Activated gamma-delta T cell treated with anti-CD3 and anti-CD28 coated beads, Interleukin-2, amount 50 U/mL, for 16 hours (primary cell): ENCODE measurements at places on chromosomes 6 and 20.
A peak's percentile ranks its signal among the peaks of the same experiment; 100 is the strongest.

DNA sequence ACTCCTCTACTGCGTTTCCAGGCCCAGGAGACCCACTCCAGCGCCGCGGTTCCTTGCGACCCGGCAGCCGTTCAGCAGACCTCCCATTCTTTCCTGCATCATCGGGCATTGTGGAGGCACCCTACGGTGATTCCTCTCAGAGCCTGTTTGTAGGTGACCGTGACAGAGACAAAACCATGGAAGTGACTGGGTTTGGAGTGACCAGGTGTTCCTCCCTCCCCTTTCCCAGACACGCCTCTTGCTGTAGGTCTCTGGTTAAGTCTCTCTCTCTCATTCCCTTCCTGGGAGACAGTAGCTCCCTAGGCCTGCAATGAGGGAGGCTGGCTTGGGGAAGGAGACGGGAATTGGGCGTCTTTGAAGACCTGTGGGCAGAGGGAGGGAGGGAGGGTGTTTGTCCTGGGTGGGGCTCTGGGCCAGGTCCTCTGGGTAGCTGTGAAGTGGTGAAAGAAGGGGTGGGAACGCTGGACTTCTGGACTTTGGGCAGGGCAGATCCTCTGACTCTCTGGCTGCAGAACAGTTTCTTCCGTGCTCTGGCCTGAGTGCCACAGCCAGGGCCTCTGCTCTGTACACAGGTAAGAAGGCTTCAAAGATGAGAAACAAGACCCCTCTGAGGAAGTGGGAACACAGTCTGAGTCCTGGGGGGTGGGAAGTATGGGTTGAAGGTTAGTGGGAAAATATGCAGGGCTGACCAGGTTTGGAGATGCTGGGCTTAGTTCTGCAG lies 763 bp downstream of the KLC4 start:
- no peak for DNase-seq

DNA sequence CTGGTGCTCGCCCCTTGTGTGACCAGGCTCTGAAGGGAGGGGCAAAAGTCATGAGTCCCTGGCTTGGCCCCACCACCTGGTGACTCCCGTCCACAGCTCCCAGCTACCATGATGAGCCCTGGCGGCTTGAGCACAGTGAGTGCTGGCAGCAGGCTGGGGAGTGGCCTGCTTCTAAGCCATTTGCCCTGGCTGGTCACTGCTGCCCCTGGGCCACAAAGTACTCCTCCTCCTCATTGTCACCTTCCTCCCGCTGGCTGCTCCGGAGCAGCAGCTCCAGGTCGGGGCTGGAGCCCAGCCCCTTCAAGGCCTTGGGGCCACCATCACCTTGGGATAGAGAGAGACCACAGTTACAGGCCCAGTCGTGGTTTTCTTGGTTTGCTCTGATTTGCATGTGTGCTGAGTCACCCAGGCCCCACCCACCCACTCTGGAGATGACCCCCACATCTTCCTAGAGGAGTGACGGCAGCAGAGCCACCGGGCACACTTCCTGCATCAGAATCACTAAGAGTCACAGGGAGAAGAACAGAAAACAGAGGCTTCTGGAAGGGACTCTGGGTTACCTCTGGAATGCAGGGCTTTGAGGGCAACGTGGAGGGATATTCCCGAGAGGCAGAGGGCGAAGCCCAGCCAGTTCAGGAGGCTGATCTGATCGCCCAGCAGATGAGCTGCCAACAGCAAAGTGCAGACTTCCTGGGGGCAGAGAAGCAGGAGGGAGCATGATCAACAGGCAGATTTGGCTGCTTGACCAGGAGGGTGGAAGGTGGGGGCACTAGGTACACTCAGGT lies 42.1 kb upstream of the CDH22 start:
- no peak for DNase-seq

DNA sequence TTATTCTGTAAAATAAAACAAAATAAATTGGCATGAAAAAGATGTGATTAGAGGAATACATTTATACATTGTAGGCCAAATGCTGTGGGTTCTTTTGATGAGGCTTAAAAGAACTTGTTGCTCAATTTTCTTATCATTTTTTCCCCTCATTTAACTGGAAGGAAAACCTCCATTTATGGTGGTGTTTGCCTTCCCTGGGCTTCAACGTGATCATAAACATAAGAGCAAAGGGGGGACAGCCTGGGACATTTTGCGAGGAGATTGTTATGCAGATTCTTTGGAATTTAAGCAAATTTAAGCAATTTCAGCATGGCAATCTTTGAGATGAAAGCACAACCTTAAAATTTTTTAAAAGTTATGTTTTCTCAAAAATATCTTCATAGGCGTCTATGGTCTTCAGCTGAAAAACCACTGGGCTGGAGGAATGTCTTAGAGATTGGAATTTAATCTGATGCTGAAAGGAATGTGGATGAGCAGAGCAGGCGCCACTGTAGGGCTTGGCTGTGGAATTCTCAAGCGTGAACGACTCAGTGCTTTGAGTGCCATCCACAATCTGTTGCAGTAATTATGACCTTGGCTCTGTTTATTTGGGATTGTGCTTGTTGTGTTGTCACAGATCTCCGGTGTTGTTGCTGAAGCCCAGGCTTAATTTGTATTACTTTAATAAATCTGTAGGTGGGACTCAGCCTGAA lies 149.4 kb upstream of the MLIP start:
- DNase-seq: no peak

- DNase-seq: no peak
Observed at GRCh38 chr6:21891080-21891479, 297.5 kb downstream of the SOX4 start.

GRCh38 chr20:57212534-57213276 lies 53.7 kb downstream of the BMP7 start:
- no peak for DNase-seq

GRCh38 chr6:46715141-46715540 lies 20.0 kb downstream of the PLA2G7 start:
- no peak for DNase-seq

DNA sequence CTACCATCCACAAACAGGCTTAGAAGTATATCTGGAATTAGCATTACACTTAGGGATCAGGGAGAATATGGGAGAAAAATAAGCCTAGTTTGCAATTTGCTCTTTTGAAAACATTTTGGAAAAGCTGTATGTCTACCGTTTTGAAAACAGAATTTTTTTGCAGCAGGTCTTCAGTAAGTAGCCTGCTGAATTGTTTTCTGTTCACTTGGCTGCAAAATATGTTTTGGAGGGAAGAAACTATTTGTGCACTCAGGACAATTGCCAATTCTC lies 39.6 kb downstream of the ILRUN start:
- DNase-seq: no peak

GRCh38 chr6:48280035-48280620 lies 169.1 kb upstream of the PTCHD4 start:
- DNase-seq: no peak

- DNase-seq: no peak
Observed at GRCh38 chr6:35778437-35778836, 2.0 kb downstream of the CLPSL2 start.

DNA sequence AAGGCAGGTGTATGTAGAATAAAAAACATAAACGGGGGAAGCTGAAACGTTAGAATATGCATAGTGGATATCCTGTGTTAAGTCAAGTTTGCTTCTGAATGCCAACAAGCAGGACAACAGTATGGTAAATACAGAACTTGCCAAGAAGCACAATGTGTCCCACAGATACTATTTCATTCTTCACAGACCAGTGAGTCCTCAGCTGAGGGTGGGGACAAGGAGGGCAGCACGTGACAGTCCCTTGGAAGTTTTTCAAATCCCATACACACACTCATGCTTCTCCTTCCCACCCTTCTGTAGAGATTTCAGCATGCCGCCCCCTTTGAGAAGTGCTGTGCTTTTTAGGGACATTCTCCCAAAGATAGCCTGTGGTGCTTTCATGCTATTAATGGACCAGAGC lies 268.5 kb upstream of the ECI2 start:
- no peak for DNase-seq

- no peak for DNase-seq
Observed at GRCh38 chr6:42171813-42172581, 1.2 kb upstream of the GUCA1A start.

DNA sequence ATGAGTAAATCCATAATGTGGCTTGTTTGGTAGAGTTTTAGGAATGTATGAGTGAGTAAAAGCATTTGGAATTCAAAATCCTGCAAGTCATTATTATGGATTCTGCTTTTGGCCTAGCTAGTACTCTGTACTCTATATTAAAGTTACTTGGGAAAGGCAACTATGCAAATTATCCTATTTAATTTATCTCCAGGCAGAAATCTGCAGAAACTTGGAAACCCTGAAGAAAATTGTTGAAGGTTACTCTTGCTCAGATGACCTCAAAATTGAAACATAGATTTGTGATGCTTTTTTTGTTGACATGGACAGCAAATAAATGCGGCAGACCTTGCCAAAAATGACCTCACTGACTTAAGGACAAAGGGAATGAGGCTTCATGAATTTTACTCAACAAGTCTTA lies 477.1 kb upstream of the EYS start:
- no peak for DNase-seq

DNA sequence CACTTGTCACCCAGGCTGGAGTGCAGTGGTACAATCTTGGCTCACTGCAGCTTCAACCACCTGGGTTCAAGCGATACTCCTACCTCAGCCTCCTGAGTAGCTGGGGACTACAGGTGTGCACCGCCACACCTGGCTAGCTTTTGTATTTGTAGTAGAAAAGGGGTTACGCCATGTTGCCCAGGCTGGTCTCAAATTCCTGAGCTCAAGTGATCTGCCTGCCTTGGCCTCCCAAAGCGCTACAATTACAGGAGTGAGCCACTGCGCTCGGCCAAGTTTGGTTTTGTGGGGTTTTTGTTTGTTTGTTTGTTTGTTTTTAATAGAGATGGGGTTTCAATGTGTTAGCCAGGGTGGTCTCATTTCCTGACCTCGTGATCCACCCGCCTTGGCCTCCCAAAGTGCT lies 12.3 kb downstream of the LOC128125822 start:
- no peak for DNase-seq

- no peak for DNase-seq
Observed at GRCh38 chr6:138417493-138418117, 13.6 kb downstream of the HEBP2 start.

- no peak for DNase-seq
Observed at GRCh38 chr20:21490105-21490504, 23.8 kb downstream of the NKX2-2 start.

DNA sequence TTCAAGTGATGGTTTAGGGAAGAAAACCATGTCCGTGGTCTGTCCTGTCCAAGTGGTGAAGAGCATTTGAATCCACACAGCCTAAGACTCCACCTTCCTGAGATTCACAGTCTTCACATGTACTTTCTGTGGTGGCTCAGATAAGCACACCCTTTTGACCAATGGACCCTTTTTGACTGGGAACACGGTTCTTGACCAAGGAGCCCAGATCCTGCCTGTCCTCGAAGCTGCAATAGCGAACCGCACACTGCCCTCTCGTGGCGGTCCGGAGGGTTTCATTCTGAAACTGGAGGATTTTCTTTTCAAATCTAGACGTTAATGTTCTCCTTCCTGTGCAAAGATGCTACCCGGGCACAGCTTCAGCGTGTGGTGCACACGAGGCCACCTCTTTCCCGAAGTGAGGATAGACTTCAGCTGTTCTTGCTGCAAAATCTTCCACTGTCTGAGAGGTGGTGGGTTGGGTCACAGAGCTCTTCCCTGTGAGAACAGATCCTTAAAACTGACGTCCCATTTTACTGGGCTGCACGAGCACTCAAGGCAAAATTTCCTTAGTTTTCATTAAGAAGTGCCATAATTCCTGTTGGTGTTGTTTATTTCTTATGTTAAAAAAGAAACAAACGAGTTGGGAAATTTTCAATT lies 90.5 kb downstream of the SYNJ2 start:
- peak; percentile 45 for DNase-seq

- DNase-seq: no peak
Observed at GRCh38 chr6:113599444-113599843, 257.7 kb upstream of the MARCKS start.

DNA sequence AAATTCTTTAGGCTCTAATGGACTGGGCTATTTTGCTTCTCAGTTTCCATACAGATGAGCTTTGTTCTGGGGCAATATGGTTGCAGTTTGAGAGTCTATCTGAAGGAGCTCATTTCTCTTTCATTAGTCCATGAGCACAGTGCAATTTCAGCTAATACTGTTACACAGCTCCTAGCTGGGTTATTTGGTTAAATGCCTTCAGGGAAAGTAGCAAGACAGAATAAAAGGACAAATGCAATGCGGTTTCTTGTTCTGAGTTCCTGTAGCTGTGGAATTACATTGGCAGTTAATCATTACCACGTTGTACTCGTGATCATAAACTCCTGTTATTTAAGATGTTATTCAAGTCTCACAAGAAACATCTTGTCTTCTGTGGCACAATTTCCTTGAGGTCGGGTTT lies 127.7 kb downstream of the BFSP1 start:
- DNase-seq: no peak

DNA sequence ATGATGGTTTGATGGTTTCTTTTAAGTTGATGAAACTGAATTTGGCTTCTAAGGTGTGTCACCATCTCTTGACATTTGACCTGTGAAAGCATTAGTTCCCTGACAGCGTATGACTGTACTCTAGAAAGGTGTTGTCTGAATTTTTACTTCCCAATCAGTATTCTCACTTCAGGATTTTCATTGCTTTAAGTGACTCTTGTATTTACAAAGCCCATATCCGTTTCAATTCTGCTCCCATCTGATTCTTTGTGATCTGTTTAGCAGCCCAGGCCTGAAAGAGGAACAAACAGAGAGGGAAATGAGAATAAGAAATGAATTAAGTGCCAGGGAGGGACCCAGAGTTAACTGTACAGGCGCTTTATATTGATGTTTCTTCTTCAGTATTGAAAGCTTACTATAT lies 73.7 kb downstream of the FARS2 start:
- DNase-seq: no peak

GRCh38 chr6:9116026-9116425 lies 680.7 kb upstream of the SLC35B3 start:
- DNase-seq: no peak

- DNase-seq: no peak
Observed at GRCh38 chr20:45840700-45841198, 7.2 kb downstream of the SNX21 start.

- DNase-seq: no peak
Observed at GRCh38 chr6:56526860-56527544, 115.7 kb downstream of the DST start.

DNA sequence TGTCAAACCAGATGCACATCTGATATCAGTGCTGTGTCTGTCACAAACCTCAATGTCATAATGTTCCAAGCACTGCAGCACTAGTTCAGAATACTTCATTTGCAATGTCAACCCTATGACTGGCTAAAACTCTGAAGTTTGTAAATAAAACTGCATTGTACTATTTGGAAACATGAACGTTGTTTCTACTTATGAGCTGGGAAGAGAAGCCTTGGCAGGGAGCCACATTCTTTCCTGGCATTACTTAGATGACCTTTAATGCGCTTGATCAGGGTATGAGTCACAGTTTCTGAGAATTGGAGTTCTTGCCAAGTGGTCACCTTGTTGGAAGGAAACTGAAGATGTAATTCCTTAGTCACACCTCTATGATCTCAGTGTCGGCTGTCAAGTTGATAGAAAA lies 664.8 kb upstream of the MMS22L start:
- DNase-seq: no peak
